Bone marrow (tissue), 2 donors: ENCODE measurements at places on chromosomes 16 and 17.

- DNase-seq: no peak
These were observed 110.6 kb downstream of the ZNF423 start for GRCh38 chr16:49745311-49745747.

DNA sequence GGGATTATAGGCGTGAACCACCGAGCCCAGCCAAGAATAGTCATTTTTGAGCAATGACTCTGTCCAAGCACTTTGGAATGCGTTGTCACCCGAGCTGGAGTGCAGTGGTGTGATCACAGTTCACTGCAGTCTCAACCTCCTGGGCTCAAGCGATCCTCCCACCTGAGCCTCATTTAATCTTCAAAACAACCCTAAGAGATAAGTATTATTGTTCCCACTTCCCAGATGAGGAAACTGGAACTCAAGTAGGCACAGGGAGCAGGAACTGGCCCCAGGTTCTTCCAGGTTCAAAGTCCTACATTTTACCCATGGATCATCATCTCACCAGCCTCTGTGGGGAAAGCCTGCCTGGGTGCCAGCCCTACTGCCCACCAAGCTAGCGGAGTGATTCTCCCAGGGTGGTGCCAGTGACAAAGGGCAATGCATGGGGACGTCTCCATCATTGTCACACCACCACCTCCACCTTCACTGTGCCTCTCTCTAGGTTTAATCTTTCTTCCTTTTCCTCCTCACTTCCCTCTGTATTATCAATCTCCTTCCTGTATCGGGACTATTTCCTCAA lies 11.3 kb upstream of the RNF157 start:
- DNase-seq: no peak

GRCh38 chr16:31869511-31870201 lies 4.0 kb upstream of the ZNF267 start:
- DNase-seq: peak; percentile 98

GRCh38 chr17:71464241-71464640 lies 656.6 kb upstream of the SOX9 start:
- no peak for DNase-seq

DNA sequence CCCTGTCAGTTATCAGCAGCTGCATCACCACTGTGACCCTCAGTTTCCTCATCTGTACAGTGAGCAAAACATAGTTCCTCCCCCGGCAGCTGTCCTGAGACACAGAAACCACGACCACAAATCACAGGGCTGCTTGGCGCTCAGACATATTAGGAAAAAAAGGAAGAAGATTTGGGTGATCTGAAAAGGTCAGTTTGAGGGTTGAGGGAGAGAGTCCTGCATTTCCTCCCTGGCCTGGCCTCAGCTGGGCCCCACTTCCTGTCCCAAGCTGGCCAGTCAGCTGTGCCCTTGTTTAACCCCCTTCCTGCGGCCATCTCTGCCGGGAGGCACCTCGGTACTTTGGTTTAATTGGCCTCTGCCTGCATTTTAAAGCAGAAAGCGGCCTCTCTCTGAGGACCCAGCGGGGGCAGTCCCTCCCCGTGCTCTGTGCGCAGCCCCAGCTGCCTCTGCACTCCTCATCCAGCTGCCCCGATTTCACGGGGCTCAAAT lies 24.0 kb upstream of the CIBAR2 start:
- peak; percentile 20 for DNase-seq

- no peak for DNase-seq
These were observed 4.4 kb upstream of the HOXB13 start for GRCh38 chr17:48732688-48733629.

DNA sequence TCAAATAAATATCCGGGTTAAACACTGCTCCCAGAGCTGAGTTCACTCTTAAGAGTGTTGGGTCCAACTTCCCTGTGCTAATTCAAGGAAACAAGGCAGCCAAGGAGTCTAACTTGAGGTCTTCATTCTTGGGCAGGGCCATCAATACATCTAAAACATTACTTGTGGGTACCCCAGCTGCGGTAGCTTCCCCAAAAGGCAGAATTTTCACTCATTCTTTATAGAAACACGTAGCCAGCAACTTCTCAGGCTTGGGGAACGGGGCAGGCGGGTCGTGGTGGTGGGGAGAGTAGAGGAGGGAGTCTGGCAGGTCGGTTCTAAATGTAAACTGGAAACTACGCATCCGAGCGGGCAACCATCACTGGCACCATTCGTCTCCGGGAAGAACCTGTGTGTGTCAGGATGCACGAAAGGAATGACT lies 666 bp upstream of the METTL9 start:
- DNase-seq: peak; percentile 32

DNA sequence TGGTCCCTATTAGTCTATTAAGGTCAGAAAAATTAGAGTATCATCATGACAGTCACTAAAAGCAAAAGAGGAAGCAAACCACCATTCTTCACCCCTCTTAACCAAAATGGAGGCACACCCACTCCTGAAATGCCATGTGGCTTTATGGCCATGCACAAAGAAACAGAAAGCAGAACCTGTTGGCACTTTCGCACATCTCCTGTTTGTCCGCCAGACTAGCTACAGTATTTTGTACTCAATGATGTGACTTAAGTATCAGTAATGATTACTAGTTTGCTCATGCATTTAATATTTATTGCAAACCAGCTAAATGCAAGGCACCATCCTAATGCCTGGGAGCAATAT lies 70.2 kb upstream of the GNAO1 start:
- no peak for DNase-seq

DNA sequence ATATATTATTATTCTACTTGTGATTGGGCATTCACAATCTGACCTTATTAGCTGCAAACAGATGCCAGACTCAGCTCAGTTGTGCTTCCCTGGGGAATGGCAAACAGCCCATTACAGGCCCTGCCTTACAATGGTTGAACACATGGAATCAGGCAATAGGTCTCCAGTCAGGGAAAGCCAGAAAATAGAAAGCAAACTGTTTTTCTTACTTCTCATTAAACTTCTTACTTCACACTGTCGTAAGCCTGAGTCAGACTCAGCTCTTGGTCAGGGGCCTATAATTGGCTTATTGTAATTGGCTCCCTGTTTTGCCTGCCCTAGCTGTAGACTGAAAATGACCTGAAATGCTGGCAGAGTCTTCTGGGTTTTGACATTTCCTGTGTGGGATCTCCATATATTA lies 77.0 kb upstream of the CA10 start:
- DNase-seq: no peak

DNA sequence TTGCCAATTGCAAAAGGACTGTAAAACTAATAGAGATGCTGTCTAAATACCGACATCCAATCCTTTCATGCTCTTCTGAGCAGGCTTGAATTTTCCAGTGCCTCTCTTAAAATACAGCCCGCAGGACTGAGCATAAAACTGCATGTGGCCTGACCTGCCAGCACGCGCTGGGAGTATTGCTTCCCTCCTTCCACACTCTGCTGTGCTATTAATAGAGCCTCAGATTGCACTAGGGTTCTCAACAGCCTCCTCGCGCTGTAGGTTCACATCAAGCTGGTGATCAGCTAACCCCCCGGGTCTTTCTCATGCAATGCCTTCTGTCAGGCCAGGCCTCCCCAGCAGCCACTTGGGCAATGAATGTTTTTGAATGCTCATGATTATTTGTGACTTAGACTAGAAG lies 14.2 kb upstream of the MSI2 start:
- no peak for DNase-seq

GRCh38 chr17:75875182-75875939 lies 3.0 kb downstream of the TRIM47 start:
- no peak for DNase-seq

DNA sequence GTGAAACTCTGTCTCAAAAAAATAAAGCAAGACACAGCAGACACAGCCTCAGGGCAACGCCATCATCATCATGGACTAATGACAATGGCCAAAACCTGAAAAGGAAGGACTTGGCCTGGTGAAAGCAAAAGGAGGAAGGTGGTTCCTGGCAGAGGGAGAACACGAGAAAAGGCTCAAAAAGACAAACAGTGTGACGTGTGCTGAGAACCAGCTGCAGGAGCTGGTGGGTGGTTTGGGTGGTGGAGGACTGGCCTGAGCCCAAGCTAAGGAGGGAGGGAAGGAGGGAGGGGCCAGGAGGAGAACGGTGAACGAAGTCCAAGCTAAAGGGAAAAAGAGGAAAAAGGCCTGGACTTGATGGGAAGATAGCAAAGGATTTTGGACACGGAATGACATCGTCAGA lies 85.1 kb downstream of the SLC39A11 start:
- peak; percentile 8 for DNase-seq

DNA sequence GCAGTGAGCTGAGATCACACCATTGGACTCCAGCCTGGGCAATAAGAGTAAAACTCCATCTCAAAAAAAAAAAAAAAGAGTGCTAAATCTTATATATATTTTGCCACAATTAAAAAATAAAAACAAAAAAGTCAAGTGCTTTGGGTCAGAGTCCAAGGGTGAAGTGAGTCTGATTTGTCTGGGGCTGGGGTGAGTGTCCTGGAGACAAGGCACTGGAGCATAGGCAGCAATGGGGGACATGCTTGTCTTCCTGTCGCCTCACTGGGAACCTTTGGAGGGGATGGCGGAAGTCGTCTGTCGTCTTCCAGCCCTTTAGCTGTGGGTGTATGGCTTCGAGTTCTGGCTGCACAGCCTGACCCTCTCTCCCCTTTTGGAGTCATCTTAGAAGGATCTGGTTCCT lies 167.1 kb downstream of the NTN1 start:
- no peak for DNase-seq

DNA sequence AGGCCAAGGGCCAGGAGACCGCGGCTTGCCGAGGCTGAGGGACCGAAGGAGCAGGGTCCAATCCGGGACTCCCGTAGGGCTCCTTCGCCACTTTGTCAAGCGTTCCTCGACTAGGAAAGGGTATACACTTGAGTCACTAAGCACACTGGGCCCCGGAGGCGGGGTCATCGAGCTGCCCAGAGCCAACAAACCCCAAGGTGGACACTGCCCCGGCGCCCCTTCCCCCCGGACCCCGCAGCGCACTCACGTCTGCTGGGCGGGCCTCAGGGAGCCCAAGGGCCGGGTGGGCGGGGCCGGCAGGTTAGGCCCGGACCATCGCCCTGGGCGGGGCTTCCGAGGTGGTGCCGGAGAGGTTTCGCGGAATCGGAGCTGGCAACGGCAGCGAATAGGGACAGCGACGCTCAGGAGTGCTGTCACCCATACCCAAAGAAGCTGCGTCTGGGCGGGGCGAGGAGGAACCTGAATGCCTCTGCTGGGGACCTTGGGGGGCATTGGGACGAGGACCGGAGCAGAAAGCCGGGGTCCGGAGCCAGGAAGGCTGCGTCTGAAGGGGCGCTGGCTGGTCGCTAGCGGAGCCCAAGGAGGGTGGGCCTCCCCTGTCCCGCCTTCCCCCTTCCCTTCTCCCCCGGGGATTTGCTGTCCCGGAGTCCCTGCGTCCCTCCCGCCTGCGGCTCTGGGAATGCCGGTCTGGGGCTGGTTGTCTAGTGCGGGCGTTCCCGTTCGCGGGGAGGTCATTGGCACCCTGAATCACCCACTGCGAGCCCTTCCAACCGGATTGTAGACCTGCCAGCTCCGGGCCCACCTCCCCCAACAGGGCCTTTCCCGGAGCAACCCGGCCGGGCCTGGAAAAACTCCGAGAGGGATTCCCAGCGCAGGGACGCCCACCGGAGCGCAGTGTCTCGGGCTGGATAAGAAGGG lies 118.2 kb upstream of the SMURF2 start:
- DNase-seq: no peak

GRCh38 chr17:39678340-39679116 lies 9.3 kb downstream of the PGAP3 start:
- DNase-seq: no peak

DNA sequence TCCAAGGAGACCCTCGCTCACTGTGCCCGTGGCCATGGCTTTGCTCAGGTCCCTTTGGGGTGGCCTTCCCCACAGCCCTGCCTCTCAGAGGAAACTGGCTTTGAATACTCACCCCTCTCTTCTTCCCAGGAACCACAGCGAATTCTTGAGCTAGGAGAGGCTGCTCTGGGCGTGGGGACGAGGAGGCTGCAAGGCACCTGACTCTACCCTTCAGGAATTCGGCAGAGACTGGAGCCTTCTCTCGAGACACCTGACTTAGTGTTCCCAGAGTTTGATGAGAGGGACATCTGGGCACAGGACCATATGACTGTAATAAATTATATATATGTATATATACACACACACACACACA lies 6.2 kb downstream of the LLGL2 start:
- no peak for DNase-seq

GRCh38 chr16:3780570-3780969 lies 63.2 kb upstream of the TRAP1 start:
- DNase-seq: peak; percentile 40

DNA sequence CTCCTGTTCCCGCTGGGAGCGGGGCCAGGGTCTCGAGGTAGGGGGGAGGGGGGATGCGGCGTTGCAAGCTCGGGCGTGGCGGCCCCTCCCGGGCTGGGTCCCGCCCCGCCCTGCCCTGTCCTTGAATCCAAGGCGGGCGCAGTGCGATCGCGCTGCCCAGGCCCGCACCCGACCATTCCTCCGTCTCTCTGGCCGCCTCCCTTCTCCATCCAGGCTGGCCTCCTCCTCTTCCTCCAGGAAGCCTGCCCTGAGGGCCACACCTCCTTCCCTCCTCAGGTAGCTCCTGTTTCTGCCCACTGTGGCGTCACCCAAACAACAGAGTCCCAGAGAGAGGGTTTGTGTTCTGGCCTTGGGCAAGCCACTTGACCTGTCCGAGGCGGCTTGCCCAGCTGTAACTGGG lies 43.0 kb upstream of the TAC4 start:
- DNase-seq: no peak

DNA sequence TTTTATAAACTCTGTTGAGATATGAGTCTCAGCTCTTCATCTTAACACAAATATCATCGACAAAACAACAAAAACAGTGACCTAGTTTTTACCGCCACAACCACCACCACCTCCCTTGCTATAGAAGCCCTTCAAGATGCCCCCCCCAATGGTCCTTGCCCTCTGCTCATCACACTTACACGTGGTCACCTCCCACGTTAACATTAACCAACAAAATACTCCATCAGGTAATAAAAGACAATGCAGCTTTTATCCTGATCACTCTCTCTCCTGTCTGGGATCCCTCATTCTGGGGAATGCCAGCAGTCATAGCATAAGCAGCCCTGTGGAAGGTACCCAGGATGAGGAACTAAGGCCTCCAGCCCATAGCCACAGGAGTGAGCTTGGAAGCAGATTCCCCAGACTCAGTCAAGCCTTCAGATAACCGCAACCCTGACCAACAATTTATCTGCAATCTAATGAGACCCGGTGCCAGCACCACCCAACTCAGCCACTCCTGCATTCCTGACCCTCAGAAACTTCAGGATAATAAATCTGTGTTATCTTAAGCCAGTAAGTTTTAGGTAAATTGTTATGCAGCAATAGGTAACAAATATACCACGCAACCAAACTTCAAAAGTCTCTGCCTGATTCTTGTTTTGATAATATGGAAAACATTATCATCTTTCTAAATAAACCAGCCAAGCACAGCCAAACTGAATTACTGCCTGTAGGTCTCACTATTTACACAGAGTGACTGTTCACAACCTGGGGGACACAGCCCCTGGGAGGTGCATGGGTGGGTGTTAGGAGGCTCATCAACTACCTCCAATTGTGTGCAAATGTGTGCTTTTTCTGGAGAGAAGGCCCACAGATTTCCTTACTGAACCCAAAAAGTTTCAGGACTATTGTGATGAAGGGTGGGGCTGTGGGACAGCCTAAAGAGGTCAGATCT lies 6.1 kb downstream of the PECAM1 start:
- no peak for DNase-seq
